Stimulated activated CD8-positive, alpha-beta memory T cell treated with anti-CD3 and anti-CD28 coated beads, Interleukin-7, amount 100 ng/mL, for 24 hours (primary cell): ENCODE measurements at places on chromosomes 5 and 9.

DNA sequence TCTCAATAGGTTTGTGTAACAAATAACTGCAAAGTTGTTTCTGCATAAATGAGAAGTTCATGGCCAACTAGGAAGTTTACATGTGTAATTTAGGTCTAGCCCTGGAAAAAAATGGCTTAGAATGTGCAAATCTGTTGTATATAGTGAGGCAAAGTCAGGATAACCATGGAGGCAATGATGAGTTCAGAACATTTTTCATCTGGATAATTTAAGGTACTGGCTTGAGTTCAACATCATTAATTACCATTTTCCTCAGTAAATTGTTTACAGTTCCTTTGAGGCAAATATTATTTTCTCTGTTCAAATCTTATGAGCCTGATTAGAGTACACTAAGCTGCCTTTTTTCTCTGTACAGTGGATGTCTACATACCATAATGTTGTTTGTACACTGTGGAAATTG, 1259.0 kb upstream of the NUDT12 start:
- DNase-seq, result no peak

DNA sequence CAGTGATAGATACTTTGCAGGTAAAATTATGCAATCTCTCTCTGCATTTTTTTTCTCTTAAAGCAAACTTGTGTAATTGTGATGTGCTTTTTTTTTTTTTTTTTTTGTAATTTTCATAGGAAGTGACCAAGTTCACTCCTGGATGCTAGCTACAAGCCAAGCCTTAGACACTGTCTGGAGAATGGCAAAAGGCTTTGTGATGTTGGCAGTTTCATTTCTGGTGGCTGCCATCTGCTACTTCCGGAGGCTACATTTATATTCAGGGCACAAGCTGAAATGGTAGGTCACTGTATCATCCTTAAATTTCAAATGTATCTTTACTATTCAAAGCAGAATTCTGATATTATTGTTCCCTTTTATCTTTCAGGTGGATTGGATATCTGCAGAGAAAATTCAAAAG, 19.3 kb downstream of the OTULINL start:
- DNase-seq, result no peak

DNA sequence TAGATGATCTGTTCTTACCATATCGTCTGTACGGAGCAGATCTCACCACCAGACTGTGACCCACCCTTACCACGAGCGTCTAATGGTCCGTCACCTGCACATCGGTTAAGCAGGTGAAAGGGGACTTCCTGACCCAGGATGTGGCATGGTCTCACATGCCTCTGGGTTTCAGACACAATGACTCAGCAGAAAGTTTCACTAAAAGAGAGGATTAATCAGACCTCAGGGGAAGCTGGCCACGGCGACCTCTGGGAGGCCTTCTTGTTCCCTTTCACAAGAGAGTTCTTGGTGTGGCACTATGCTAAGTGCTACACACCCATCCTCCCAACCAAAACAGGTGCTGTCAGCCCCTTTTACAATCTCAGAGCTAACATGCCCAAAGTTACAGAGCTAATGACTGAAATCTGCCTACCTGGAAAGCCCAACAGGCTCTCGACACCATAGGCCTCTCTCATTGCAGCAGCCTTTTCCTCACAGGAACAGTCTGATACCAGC, 41.6 kb downstream of the ADAMTS12 start:
- no peak for DNase-seq

GRCh38 chr9:11992866-11993265, 700.3 kb upstream of the TYRP1 start:
- DNase-seq, result no peak

DNA sequence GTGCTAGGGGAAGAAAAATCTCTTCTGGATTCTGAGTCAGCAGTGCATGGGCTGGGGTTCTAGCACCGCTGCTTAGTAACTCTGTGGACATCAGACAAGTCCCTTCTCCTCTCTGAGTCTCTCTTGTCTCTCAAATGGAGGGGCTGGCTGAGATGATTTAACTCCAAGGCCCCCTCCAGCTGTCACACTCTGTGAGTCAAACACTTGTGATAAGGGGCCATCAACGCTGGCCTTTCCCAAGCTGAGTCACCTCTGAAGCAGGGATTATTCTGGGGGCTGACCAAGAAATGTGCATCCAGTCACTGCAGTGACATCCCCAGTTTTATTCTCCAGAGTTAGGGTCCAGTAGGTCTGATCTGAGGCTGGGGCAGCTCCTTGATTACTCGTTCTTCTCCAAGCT, 110.4 kb upstream of the ZNF462 start:
- DNase-seq, result no peak

- no peak for DNase-seq
Observed at GRCh38 chr9:120841930-120842684, 615 bp downstream of the PSMD5 start.

- DNase-seq, result no peak
Observed at GRCh38 chr5:65805089-65805488, 83.1 kb downstream of the NLN start.

GRCh38 chr5:169876386-169876785, 103.9 kb downstream of the INSYN2B start:
- DNase-seq, result no peak

- no peak for DNase-seq
Observed at GRCh38 chr5:130427222-130427955, 523.1 kb downstream of the CHSY3 start.

- DNase-seq, result no peak
Observed at GRCh38 chr5:168424594-168425323, 61.5 kb upstream of the RARS1 start.

GRCh38 chr9:14748373-14748772, 25.8 kb upstream of the CER1 start:
- no peak for DNase-seq

GRCh38 chr5:41797662-41798061, 72.6 kb downstream of the OXCT1 start:
- DNase-seq, result no peak

DNA sequence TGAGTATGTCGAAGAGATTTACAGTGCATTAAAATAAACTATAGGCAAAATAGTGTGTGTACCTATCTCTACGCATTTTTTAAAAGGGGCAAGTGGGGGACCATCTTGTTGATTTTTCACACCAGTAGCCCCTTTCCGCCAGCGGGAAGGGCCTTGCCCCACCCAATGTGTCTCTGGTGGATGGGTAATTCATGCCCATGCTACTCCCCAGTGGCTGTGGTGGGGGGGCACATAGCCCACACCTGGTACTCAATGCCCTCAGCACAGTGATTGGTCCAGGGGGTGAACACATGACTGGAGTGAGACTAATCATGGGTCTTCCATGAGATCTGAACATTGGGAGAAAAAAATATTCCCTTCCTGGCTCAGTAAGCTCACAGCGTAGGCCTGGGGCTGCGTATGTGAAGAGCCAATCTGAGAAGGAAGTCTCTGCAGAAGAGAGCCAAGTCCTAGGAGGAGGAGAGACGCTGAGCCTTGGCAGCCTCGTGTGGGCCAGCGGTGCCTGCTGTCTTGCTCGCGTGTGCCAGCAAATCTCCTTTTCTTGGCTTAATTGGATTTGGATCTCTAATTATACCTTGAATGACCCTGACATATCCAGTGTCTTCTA, 103.4 kb downstream of the ADAMTS2 start:
- DNase-seq, result no peak

GRCh38 chr9:108882052-108882888, 20.2 kb downstream of the ACTL7A start:
- no peak for DNase-seq

DNA sequence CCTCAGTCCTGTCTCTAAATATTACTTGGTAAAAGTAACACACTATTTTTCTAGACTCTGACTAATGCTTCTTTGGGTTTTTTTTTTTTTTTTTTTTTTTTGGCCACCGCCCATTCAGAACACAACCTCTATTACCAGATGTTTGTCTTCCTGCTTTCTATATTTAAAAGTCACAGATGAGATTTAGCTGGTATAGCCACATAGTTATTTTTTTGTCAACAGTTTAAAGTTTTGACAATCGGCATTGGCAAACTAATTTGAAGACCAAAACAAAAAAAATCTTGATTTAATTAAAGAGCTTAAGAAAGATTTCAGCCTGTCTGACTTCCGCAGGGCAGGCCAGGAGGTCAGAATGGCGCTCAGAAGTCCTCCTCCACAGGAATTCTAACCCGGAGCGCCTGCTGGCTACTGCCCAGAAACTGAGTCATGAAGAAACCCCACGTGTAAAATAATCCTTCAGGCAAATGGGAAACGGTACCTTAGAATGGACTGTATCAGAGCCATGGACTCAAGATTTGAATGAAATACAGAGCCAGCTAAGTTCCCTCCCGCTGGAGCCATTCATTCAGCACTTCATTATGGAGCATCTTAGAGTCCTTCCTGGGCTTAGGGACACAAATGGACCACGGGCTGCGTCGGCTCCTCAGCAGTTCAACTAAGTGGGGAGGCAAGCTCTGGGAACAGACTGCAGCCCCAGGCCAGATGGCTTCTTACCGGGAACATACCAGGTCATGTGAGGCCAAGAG, 55.6 kb downstream of the PTPDC1 start:
- DNase-seq, result no peak

GRCh38 chr5:52989781-52990527, 802 bp downstream of the ITGA2 start:
- no peak for DNase-seq

GRCh38 chr9:3193791-3194190, 332.0 kb downstream of the RFX3 start:
- no peak for DNase-seq

- no peak for DNase-seq
Observed at GRCh38 chr9:126371007-126371870, 44.6 kb downstream of the MVB12B start.

DNA sequence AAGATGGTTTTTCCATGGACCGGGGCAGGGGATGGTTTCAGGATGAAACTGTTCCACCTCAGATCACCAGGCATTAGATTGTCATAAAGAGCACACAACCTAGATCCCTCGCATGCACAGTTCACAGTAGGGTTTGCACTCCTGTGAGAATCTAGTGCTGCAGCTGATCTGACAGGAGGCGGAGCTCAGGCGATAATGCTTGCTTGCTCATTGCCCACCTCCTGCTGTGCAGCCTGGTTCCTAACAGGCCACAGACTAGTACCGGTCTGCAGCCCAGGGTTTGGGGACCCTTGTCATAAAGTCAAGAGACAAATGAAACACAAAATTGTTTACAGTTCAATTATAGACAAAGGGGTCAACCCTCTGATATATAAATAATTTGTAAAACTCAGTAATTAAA, 101.7 kb downstream of the RANBP17 start:
- no peak for DNase-seq

DNA sequence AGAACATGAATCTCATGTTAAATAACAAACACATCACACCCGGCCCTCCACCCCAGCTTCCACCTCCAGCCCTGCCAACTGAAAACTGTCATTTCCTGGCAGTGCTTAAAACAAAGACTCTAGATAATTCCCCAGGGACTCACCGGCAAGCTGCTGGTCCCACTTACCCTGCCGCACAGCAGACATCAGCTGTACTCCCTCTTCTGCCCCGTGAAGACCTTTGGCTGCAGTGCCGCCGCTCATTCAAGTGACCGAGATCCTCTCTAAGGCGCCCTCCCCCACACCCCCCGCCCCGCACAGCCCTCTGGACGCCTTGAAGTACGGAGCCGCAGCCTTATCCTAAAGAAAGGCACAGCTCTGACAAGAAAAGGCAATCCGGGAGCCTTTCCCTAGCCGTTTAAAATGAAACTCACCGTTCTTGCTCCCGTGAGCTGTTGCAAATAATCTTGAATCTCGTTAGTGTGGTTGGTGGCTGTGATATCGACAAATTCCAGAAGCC, 434 bp downstream of the GLRX start:
- DNase-seq, result no peak

DNA sequence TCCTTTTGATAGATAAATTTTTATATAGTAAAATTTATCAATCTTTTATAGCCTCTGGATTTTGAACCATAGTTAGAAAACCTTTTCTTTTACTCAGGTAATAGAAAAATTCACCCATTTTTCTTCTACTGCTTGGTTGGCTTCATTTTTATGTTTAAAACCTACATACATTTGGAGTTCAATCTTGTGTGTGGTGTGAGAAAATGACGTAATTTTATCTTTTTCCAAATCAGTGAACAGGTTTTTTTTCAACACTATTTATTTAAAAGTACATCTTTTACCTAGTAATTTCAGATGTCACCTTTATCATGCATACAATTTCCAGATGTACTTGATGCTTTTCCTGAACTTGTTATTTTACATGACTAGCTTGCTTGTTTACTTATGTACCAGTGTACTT, 200.2 kb downstream of the TRIM36 start:
- no peak for DNase-seq

DNA sequence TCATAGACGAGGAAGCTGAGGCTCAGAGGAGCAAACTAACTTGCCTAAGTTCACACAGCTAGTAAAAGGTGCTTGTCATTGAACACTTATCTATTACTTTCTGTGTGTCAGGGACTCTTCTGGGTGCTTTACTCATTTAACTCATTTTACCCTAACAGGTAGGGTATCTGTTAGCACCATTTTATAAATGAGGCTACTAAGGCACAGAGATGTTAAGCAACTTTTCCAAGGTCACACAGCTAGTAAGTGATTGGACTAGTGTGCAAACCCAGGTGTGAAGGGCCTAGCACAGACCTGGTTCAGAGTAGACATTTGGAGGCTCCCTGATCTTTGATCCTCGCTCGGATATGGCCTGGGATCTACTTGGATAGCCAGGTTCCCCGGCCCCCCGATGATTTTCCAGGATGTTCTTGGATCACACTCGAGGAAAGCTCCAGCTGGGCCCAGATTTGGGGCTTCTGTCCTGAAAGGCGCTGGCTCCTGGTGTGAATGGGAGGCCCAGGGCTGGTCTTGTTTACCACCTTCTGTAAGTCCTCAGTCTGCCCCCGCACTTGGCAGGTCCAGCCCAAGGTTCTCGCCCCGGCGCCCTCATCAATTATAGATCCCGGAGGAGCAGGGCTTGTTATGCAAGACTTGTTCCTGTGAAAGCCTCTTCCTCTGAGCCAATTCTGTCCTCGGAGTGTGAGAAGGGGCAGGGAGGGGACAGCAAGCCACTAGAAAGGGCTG, 37.5 kb downstream of the GSN start:
- no peak for DNase-seq

DNA sequence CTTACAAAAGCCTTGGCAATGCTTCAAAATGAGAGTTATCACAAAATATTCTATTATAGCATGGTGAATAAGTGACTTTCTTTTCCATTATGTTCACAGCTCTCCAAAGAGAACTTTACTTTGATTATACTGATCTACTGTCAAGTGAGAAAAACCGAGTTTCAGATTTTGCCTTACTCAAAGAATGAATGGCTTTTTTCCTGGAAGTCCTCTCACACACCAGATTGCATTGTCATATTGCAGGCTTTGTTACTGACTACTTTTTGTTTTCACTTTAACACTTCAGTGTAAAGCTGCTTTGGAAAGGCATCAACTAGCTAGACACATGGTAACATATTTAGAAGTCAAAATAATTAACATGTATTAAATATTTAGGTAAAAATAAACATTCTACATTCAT, 765.2 kb upstream of the NUDT12 start:
- no peak for DNase-seq

- DNase-seq, result no peak
Observed at GRCh38 chr9:114281473-114282103, 41.3 kb upstream of the ORM1 start.
